ENCODE measurements at places on chromosomes 4 and X. TPM values are rescaled to one million over a fixed set of nuclear protein-coding genes. Genes with fewer than 3 reads are reported as not detected.

TREX2 gene
- 1.8 TPM for total RNA-seq

CXCR3 gene
- total RNA-seq: not detected

NXF2B gene
- not detected for total RNA-seq

ZCCHC12 gene
- under 0.01 TPM for total RNA-seq

GABRA4 gene
- not detected for total RNA-seq

MAGEB17 gene
- not detected for total RNA-seq

ESX1 gene
- not detected for total RNA-seq

BTK gene
- not detected for total RNA-seq

ARHGEF9 gene
- 10.3 TPM for total RNA-seq

ATOH1 gene
- not detected for total RNA-seq

IKBKG gene
- 8.7 TPM for total RNA-seq

FUNDC1 gene
- total RNA-seq: 11.3 TPM

MAP3K15 gene
- total RNA-seq: under 0.01 TPM

SMC1A gene
- 9.6 TPM for total RNA-seq

AFF2 gene
- total RNA-seq: under 0.01 TPM

SLC6A14 gene
- not detected for total RNA-seq

BMX gene
- not detected for total RNA-seq

FOXR2 gene
- not detected for total RNA-seq

TMA16 gene
- total RNA-seq: 21.1 TPM

FREM3 gene
- not detected for total RNA-seq

PPARGC1A gene
- 4.4 TPM for total RNA-seq

CT45A1 gene
- total RNA-seq: not detected

ADAMTS3 gene
- total RNA-seq: 2.1 TPM

APELA gene
- not detected for total RNA-seq

All from fibroblast of lung (primary cell).